HS-5 (cell line): ENCODE measurements at places on chromosomes 13 and 19.

GRCh38 chr13:59829690-59830089, 334.0 kb downstream of the DIAPH3 start:
- no peak for DNase-seq

DNA sequence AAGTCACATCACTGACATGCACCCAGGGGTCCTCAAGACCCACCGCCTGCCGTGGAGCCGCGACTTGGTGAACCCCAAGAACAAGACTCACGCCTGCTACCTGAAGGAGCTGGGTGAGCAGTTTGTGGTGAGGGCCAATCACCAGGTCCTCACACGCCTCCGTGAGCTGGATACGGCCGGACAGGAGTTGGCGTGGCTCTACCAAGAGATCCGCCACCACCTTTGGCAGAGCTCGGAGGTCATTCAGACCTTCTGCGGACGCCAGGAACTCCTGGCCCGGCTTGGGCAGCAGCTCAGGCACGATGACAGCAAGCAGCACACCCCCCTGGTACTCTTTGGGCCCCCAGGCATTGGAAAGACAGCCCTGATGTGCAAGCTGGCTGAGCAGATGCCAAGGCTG, 29.7 kb downstream of the NWD1 start:
- no peak for DNase-seq

- no peak for DNase-seq
Measured at GRCh38 chr19:12880551-12881171, 588 bp downstream of the DNASE2 start.

DNA sequence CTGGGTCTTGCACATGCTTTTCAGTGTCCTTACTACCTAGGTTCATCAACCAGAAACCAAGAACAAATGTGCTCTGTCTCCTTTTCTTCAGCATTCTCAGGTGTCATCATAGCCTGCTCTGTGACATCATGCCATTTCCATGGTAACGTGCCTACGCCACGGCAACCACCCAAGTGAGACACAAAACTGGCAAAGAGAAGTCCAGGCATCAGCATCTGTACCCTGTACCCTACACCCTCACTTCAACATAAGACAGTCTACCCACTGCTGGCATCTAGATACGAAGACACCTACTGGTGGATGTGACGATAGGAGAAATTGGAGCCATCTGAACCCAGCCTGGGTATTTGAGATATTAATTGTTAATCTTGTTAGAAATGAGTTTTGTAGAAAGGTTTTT, 13.3 kb downstream of the ZC3H4 start:
- DNase-seq: no peak

DNA sequence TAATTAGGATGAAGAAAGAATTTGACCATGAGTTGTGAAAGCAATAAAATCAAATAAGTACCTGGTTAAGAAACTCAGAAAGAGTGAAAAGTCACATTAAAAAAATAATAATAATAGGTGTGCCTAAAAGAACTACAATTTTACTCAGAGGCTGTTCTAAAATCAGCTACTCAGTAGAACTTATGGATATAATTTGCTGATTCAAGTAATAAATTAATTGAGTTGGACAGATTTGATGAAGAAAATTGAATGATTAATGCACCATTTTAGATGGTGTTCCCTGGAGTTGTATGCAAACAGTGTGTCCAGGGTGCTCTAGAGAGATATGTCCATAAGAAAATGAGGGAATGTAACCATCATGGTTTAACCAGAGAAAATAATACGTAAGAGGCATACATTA, 2852.5 kb downstream of the PCDH9 start:
- no peak for DNase-seq

GRCh38 chr19:3868770-3869456, at the start of gene ZFR2:
Gene ZFR2 (minus strand): TSS chr19:3869038. CDS start chr19:3869017, 21 bp downstream.
- DNase-seq: peak; percentile 73

- no peak for DNase-seq
Measured at GRCh38 chr13:50437252-50437651, 406.2 kb downstream of the DLEU7 start.
